ENCODE measurements at places on chromosomes 3 and 15. TPM values are rescaled to one million over a fixed set of nuclear protein-coding genes. Genes with fewer than 3 reads are reported as not detected.
A peak's percentile ranks its signal among the peaks of the same experiment; 100 is the strongest.

GRCh38 chr15:77804210-77804609, 171.5 kb upstream of the LINGO1 start:
- no peak for DNase-seq

GRCh38 chr3:120536642-120537041, 59.5 kb upstream of the NDUFB4 start:
- DNase-seq, result no peak

GRCh38 chr3:9808345-9809037, 1.6 kb upstream of the TTLL3 start:
- peak; percentile 55 for DNase-seq

DNA sequence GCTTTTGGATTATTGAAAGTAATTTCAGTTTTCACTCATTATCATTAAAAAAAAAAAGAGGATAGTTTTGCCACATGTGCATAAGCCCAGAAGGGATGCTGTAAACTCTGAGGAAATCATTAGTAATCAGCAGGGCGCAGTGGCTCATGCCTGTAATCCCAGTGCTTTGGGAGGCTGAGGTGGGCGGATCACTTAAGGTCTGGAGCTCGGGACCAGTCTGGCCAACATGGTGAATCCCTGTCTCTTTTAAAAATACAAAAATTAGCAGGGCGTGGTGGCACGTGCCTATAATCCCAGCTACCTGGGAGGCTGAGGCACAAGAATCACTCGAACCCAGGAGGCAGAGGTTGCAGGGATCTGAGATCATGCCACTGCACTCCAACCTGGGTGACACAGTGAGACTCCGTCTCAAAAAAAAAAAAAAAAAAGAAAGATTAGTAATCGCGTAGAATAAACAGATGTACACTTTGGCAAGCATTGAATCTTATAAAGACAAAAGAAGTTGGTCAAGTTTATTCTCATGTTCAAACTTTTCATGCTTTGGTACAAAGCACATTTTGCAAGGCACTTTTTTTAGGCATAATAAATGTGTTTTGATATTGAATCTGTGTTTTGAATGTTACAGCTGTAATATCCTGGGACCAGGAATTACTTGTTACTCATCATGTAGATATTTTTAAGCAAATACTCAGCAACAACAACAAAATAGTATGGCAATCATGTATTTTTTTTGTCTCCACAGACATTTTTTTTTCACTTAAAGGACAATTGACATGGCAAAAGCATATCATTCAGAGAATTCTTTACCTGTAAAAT, 93.2 kb upstream of the AGTR1 start:
- DNase-seq, result peak; percentile 34

GRCh38 chr15:63079947-63080626, 37.5 kb downstream of the TPM1 start:
- peak; percentile 60 for DNase-seq

- no peak for DNase-seq
Measured at GRCh38 chr3:108826309-108827187, 4.0 kb downstream of the TRAT1 start.

GRCh38 chr15:26129852-26130251, 266.7 kb upstream of the ATP10A start:
- no peak for DNase-seq

DNA sequence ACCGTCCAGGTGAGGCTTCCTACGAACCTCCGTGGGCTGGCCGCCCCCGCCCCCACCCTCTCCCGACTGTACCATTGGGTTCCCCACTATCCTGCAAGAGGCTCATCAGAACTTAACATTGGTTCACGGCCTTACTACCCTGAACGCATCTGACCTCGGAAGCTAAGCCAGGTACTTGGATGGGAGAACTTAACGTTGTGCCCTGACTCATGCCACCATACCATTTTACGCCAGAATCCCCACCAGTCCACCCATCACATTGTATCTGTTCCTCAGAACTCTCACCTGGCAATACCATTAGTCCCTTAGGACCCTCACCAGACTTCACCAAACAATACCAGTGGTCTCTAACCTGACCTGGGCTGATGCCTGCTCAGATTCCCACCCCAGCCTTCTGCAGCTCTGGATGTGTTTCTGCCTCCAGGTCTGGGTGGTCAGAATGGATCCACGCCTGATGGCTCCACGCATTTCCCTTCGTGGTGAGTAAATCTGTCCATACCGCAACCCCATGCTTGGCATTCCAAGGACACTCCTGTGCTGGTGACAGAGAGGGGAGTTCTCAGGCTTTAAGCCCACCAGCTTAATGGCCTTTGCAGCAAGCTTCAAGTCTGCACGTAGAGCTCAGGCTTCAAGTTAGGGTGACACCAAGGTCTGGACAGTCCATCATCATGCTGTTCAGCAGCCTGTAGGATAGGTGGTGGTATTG, 562 bp downstream of the TCTA start:
- no peak for DNase-seq

GRCh38 chr3:46281551-46281950, 39.3 kb downstream of the CCR3 start:
- no peak for DNase-seq

DNA sequence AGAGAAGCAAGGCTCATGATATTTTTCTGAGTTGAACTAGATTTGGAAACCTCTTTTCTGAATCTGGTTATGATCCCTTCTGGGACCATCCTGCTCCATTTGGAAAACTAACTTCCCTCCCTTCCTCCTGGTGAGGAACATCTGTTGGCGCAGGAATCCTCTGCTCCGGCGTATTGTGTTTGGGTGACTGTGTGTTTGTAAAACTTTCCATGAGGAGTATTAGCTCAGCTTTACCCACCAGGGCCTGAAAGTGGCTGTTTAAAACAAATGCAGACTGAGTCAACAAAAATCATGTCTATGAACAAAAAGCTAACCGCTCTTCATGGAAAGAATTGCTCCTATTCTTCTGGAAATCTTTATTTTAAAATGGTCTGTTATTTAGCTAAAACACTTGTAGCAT, 17.7 kb downstream of the STARD9 start:
- DNase-seq, result peak; percentile 32

GRCh38 chr15:52097180-52097579, 15.4 kb downstream of the BCL2L10 start:
- no peak for DNase-seq

DNA sequence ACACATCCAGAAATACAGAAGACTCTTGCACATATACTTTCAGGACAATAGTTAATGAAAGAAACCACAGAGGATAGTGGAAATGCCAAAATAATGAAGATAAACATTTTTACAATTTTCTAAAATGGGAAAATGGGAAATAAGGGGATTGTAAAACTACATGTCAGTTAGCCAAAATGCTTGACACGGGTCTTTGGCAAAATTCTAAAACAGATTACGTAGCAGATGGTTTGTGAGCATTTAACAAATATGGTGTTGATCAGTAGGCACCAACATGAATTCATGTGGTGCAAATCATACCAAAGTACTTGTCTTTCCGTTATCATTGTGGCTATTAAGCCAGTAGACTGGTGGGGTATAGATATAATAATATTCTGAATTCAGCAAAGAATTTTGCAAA, 348.5 kb upstream of the ROBO1 start:
- no peak for DNase-seq

DNA sequence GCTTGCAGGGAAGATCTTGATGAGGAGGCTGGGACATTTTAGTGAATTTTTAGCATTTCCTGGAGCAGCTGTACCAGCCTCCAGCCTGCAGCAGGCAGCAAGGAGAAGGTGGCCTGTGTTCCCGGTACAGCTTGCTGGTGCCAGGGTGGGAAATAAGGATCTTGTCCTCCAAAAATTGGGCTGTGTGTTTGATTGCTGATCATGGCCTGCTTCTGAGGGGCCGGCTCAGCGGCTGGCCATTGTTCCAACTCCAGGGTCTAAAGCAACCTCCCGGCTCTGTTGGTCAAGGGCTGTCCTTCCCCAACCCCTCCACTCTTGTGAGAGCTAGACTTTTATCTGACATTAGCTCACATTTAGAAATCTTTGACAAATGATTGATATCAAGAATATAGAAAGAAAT, 5.0 kb downstream of the CFAP100 start:
- no peak for DNase-seq

- DNase-seq, result no peak
Measured at GRCh38 chr3:123311201-123311600, 109.5 kb downstream of the SEC22A start.

GRCh38 chr15:87793725-87794124, 462.8 kb downstream of the NTRK3 start:
- no peak for DNase-seq

DNA sequence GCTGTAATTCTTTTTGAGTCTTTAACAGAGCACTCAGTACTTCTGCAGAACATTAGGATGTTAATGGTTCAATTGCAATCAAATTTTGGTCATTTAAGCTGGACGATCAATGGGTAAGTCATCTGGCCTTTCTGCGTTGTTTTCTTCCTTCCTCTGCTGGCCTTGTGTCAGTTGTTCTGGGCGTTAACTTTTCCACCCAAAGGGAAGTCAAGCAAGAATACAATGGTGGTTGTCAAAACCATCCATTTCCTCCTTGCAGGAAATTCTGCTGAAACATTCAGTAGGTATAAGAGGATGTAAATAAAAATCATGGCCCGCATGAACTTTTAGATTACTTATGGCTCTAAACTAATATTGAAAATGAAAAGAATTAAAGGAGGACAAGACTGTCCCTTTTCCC, 584.0 kb downstream of the GRM7 start:
- DNase-seq, result no peak

Gene TRAT1
- total RNA-seq, result not detected

Gene CELF6
- total RNA-seq, result 0.13 TPM

Gene POLQ
- not detected for total RNA-seq

Gene SCN5A
- total RNA-seq, result 4.3 TPM

Measured in gastrocnemius medialis (tissue), 4 donors.